ENCODE measurements at places on chromosomes 4 and X. TPM values are rescaled to one million over a fixed set of nuclear protein-coding genes. Genes with fewer than 3 reads are reported as not detected.

FAM241A gene
- 3.2 TPM for total RNA-seq

L1CAM gene
- 0.64 TPM for total RNA-seq

ITIH6 gene
- total RNA-seq: not detected

XAGE2 gene
- total RNA-seq: not detected

IL21 gene
- not detected for total RNA-seq

ZMAT1 gene
- total RNA-seq: 2.8 TPM

FHIP1A gene
- 3.3 TPM for total RNA-seq

MAGEA8 gene
- not detected for total RNA-seq

MTMR8 gene
- total RNA-seq: 4.3 TPM

GPM6B gene
- 1.6 TPM for total RNA-seq

DNA sequence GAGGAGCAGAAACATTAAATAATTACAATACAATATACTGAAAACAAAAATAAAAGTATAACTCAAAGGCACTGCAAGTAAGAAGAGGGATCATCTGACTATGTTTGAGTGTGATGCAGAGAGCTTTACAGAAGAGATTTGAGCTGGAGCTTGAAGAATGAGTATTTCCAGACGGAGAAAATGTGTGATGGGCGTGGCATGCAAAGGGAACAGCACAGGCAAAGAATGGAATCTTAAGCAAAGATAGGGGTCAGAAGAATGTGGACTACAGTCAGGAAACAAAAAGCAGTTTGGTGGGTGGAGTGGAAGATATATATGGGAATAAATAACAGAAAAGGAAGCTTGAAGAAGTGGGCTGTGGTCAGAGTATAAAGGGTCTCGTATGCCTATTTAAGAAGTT is 45.5 kb downstream of the OPHN1 start:
- no peaks in the 10 kb centered on the region for H3K27me3 ChIP-seq
- no peak for DNase-seq
- no peaks in the 10 kb centered on the region for H3K4me1 ChIP-seq

DNA sequence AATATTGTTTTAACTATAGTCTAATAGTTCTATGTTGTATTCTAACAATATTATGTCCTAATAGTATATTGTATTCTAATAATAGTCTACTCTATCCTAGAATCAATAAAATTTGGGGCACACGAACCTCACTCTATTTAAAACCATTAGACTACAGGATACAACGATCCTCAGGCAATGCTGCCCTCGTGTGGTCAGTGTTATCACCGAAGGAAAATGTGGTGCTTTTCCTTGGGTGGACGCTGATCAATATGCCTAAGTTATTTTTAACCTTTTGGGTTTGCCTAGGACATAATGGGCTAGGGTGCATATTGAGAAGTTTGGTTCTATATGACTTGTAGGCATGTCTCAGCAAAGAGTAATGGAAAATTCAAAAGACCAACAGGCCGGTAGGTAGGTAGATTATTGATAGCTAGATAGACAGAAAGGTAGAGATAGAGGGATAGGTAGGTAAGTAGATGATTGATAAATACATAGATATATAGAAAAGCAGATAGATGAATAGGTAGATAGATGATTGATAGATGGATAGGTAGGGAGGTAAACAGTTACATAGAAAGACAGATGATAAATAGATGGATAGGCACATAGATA is 75.1 kb downstream of the PRKX start:
- no peaks in the 10 kb centered on the region for H3K27me3 ChIP-seq
- no peaks in the 10 kb centered on the region for H3K4me1 ChIP-seq
- no peak for DNase-seq
- no peak overlapping the region for H3K27ac ChIP-seq
- no peaks in the 10 kb centered on the region for H3K36me3 ChIP-seq

- H3K4me3 ChIP-seq: no peak overlapping the region
- no peaks in the 10 kb centered on the region for H3K36me3 ChIP-seq
- H3K27ac ChIP-seq: no peak overlapping the region
- DNase-seq: no peak
These were observed 152.1 kb upstream of the VCX start for GRCh38 chrX:7690842-7691241.

DNA sequence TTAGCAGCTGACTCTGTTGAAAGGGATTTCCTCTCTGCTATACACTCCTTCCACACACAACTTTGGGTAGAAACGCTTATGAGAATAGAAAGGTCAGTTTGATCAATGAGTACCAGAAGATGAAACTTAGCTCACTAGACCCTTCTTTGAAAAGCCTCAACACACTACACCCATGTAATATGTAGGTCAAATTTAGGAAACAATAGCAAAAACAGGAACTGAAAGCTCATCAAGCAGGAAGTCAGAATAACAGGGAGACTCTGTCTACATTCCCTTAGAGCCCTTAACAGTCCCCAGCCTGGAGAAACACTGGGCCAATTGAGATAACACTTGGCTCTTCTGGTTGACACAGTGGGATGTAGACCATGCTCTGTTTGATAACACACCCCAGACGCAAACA is 30.7 kb downstream of the SRPX2 start:
- no peaks in the 10 kb centered on the region for H3K4me1 ChIP-seq
- H3K36me3 ChIP-seq: no peaks in the 10 kb centered on the region
- DNase-seq: no peak
- H3K4me3 ChIP-seq: no peak overlapping the region

DNA sequence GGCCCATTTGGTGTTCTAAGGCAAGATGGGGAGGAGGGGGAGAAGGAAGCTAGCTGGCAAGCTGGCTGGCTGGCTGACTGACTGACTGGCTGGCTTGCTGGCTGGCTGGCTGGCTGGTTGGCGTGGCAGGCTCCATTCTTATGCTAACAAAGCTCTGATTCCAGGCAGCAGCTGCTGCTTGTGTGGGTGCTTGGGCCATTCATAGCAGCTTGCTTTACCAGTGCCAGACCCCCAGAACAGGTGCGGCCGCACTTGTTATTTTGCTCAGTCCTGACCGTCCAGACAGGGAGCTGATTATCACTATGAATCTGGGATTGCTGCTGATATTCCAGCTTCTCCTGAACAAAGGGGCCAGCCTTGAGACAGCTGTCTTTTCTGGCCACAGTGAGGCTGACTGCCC is 131.2 kb upstream of the PAK3 start:
- H3K36me3 ChIP-seq: no peaks in the 10 kb centered on the region
- no peaks in the 10 kb centered on the region for H3K27me3 ChIP-seq
- H3K4me1 ChIP-seq: no peaks in the 10 kb centered on the region
- no peak overlapping the region for H3K4me3 ChIP-seq

- H3K27me3 ChIP-seq: no peaks in the 10 kb centered on the region
- no peak for DNase-seq
- no peak overlapping the region for H3K4me3 ChIP-seq
- no peak overlapping the region for H3K27ac ChIP-seq
These were observed 124.0 kb upstream of the STIM2 start for GRCh38 chr4:26736621-26737020.

- no peaks in the 10 kb centered on the region for H3K27me3 ChIP-seq
- H3K4me3 ChIP-seq: no peak overlapping the region
- no peak overlapping the region for H3K27ac ChIP-seq
- no peak for DNase-seq
- no peaks in the 10 kb centered on the region for H3K36me3 ChIP-seq
These were observed 108.0 kb upstream of the PDE5A start for GRCh38 chr4:119736559-119736958.

DNA sequence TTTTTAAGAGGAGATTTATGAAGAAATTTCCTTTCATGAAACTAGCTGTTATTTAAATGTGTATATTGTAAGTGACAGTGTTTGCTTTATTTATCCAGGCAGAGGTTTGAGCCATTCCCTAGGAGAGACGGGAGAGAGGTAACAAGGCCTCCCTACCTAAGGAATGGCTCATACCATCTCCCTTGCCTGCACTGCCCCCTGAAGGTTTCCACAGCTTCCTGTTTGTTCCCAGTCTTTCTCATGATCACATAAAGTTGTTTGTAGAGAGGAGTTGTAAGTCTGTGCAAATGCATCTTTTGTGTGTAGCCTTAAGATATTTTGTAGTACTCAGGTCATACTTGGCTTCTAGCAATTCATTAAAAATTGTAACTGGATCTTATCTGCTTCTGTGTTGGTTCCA is 1504.5 kb upstream of the PCDH10 start:
- no peaks in the 10 kb centered on the region for H3K4me1 ChIP-seq
- no peak overlapping the region for H3K4me3 ChIP-seq
- no peak for DNase-seq
- no peak overlapping the region for H3K27ac ChIP-seq
- no peaks in the 10 kb centered on the region for H3K36me3 ChIP-seq

- H3K4me3 ChIP-seq: no peak overlapping the region
These were observed 47.7 kb downstream of the DDX3X start for GRCh38 chrX:41381685-41382084.

DNA sequence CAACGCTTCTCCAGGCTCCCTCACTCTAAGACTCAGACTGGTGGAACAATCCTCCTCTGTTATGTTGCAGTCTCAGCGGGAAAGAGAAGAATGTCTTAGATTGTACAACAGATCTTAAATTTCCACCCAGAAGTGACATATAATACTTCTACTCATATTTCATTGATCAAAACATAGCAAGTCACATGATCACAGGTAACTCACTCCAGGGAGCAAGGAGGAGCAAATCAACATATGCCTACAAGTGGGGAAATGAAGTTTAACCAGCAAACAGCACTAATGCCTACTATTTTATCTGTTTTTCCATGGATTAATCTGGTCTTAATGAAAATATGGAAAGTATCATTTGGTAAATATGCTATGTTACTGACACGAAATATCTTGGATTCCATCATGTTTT is 819.8 kb downstream of the CCSER1 start:
- no peak for DNase-seq
- H3K4me3 ChIP-seq: no peak overlapping the region
- no peaks in the 10 kb centered on the region for H3K36me3 ChIP-seq

Measured in right lobe of liver (tissue), 6 donors.